Common myeloid progenitor, CD34-positive (primary cell): ENCODE measurements at places on chromosomes 5 and 9.

- H3K27ac ChIP-seq = no peak overlapping the region
- H3K36me3 ChIP-seq = no peaks in the 10 kb centered on the region
- no peaks in the 10 kb centered on the region for H3K27me3 ChIP-seq
- no peak overlapping the region for H3K4me3 ChIP-seq
Observed at GRCh38 chr9:76414661-76415060, 20.4 kb upstream of the RFK start.

DNA sequence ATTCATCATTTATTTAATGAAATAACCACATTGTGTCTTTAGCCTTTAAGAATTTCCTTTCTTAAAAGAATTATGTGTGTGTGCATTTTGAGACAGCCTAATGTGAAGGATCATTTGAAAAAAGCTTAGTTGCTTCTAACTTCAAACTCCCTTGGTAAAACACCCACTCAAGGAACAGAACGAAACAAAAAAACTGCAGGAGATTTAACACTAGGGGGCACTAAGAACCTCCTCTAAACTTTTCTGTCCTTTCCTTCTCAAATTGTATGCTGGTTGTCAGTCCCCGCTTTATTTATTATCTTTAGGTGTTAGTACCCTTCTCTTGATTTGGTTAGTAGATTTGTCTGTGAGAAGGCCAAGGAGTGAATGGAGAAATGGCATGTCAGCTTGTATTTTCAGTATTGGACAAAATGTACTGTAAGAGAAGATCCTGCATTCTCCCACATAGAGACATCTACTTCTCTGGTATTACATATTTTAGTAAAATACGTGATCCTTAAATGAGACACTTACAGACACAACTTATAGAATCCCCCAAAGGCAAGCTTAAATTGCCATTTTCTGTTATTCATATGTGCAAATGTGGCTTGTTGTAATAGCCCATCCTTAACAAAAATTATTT lies 229.7 kb downstream of the MRPS30 start:
- no peaks in the 10 kb centered on the region for H3K4me1 ChIP-seq
- no peaks in the 10 kb centered on the region for H3K27me3 ChIP-seq
- no peaks in the 10 kb centered on the region for H3K36me3 ChIP-seq

DNA sequence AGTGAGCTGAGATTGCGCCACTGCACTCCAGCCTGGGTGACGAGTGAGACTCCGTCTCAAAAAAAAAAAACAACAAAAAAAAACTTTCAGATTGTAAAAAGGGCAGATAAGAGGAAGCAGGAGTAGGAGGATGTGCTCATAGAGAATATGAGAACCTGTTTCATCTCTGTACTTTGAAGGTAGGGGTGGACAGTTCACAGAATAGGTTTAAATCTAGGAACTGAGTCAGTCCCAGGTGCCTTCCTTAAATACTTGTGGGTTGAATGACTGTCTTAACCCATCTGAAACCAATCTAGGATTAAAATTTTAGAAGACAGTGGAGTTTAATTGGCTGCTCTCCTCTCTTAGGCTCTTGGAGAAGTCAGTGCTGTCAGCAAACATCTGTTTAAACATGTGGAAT lies 12.4 kb downstream of the POLK start:
- H3K27ac ChIP-seq = no peak overlapping the region
- DNase-seq = no peak
- peaks cover 17% of the 10 kb centered on the region for H3K36me3 ChIP-seq
- H3K4me1 ChIP-seq = no peaks in the 10 kb centered on the region
- no peaks in the 10 kb centered on the region for H3K27me3 ChIP-seq

DNA sequence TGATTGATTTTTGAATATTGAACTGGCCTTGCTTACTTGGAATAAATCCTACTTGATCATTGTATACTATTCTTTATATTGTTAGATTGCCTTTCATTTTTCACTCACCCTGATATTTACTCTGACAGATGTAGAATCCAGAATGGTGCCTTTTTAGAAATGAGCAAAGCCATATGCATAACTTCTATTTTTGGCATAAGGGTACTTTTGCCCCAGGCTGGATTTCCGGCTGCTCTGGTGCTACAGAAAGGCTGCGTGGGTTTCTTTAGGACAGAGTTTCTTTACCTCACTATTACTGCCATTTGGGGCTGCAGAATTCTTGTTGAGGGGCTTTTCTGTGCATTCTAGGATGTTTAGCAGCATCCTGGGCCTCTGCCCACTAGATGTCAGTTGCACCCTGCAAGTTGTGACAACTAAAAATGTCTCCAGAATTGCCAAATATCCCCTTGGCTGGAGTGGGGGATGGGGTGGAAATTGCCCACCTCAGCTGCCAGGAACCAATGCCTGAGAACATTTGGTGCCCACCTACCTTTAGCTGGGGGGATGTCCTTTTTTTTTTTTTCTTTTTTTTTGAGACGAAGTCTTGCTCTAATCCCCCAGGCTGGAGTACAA lies 50.1 kb downstream of the SLC36A1 start:
- no peak for DNase-seq
- H3K27me3 ChIP-seq = no peaks in the 10 kb centered on the region
- no peak overlapping the region for H3K27ac ChIP-seq
- no peaks in the 10 kb centered on the region for H3K4me1 ChIP-seq
